ENCODE measurements at places on chromosomes 7 and 10. TPM values are rescaled to one million over a fixed set of nuclear protein-coding genes. Genes with fewer than 3 reads are reported as not detected.
A peak's percentile ranks its signal among the peaks of the same experiment; 100 is the strongest.

GRCh38 chr10:104707602-104708459 lies 66.7 kb downstream of the SORCS3 start:
- no peak overlapping the region for H3K4me3 ChIP-seq
- no peaks in the 10 kb centered on the region for H3K4me1 ChIP-seq
- DNase-seq = no peak

DNA sequence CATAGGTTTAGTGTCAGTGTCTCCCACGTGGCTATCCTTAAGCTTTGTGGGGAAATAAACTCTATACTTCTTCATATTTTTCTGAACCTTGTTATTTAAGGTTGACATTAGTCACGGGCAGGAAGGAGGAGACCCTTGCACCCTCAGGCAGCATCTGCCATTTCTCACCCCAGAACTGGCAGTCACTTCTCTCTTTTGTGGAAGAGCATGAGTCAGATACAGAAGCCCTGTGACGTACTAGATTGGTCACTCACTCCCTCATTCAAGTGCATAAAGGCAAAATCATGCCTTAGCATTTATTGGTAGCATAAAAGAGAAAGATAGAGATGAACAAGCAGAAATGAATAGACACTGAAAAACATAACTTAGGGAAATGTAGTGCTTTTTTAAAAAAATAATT lies 206.0 kb upstream of the MDFIC start:
- DNase-seq = no peak
- no peaks in the 10 kb centered on the region for H3K4me1 ChIP-seq
- no peak overlapping the region for H3K4me3 ChIP-seq

- H3K27me3 ChIP-seq = no peaks in the 10 kb centered on the region
- H3K4me3 ChIP-seq = no peak overlapping the region
- H3K36me3 ChIP-seq = no peaks in the 10 kb centered on the region
- DNase-seq = no peak
- no peaks in the 10 kb centered on the region for H3K4me1 ChIP-seq
Observed at GRCh38 chr10:123259791-123260190, 105.6 kb downstream of the BUB3 start.

- no peaks in the 10 kb centered on the region for H3K4me1 ChIP-seq
- no peaks in the 10 kb centered on the region for H3K27me3 ChIP-seq
- no peak overlapping the region for H3K27ac ChIP-seq
- H3K36me3 ChIP-seq = no peaks in the 10 kb centered on the region
Observed at GRCh38 chr10:34776090-34776690, 38.9 kb downstream of the PARD3 start.

The PIK3CG gene
- total RNA-seq = 3.3 TPM

DNA sequence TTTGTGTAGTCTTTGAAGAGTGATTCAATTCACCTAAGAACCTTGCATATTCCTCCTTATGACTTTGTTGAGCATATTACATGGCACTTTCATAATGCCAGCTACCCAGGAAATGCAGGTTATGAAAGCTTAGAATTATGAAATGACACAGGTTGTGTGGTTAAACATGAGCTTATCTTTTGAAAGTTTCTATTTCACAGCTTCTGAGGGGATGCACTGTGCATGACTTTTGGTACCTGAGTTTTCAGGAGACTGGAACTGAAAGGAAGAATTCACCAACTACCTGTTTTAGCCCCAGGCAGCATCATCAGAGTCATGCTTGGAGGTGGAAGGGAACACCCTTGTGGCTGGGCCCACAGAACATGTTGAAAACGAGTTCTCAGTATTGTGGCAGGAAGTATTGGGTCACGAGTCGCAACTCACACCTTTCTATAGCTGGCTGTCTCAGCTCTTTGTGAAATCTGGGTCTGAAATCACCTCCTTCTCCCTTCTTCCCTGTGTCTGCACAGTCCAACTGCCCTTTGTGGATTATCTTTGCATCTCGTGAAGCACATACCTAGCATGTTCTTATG lies 228.2 kb downstream of the PTEN start:
- H3K27me3 ChIP-seq = no peaks in the 10 kb centered on the region
- H3K4me1 ChIP-seq = no peaks in the 10 kb centered on the region
- no peak overlapping the region for H3K27ac ChIP-seq
- H3K4me3 ChIP-seq = no peak overlapping the region

DNA sequence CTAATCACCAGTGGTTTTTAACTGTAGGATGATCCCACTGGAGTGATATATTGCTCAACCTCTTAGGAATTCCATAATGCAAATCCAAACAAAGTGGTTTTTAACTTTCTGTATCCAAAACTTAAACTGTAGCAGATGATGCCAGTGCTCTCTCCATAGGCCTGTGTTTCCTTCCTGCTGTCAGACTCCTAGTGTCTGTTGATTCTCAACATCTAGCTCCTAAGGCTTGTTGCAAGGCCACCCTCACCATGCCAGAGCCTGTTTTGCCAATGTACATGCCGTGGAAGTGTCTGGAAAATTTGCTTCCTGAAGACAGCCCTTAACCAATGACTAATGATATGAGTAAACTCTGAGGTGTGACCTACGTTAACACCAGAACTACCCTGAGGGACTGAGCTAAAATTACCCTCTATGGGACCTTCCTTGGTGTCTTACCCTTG lies 39.3 kb downstream of the C1GALT1 start:
- DNase-seq = no peak
- H3K36me3 ChIP-seq = no peaks in the 10 kb centered on the region
- H3K27ac ChIP-seq = no peak overlapping the region
- no peaks in the 10 kb centered on the region for H3K27me3 ChIP-seq
- H3K4me1 ChIP-seq = no peaks in the 10 kb centered on the region

DNA sequence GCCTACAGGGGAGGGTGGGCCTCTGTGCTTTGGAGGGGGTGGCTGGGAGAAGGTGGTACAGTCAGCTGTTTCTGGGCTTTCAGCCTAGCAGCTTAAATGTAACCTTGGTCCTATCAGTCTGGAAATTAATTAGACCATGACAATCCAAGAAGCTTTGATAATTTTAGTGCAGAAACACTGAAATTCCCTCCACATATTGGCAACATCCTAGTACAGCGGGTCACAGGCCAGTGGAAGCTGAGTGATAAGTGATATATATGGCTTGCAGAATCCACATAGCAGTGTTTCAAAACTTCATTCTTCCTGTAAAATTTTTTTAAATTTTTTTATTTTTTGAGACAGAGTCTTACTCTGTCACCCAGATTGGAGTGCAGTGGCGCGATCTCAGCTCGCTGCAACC lies 212.6 kb downstream of the TYW1 start:
- H3K36me3 ChIP-seq = no peaks in the 10 kb centered on the region
- no peak overlapping the region for H3K4me3 ChIP-seq
- no peak overlapping the region for H3K27ac ChIP-seq
- H3K27me3 ChIP-seq = no peaks in the 10 kb centered on the region
- no peaks in the 10 kb centered on the region for H3K4me1 ChIP-seq

The UCMA gene
- not detected for total RNA-seq

- H3K4me3 ChIP-seq = no peak overlapping the region
- no peaks in the 10 kb centered on the region for H3K27me3 ChIP-seq
- no peaks in the 10 kb centered on the region for H3K4me1 ChIP-seq
- H3K27ac ChIP-seq = no peak overlapping the region
Observed at GRCh38 chr10:101639141-101639900, 51.2 kb downstream of the DPCD start.

DNA sequence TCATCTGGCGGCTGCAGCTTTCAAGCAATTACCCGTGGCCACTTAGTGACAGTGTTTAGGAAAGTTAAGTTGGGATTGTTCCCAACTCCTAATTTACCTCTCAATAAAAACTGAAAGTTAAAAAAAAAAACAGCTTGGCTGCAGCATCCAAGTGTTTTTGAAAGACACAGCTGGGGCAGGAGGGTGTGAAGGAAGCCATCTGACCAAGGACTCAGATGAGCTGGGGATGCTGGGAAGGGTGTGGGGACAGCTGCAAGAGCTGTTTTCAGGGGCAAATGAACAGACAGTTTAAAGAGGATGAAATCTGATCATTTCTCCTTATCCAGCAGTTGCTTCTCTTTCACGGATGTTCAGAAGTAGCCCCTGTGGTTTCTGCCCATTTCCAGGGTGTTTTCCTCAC lies 129.2 kb upstream of the CDCA7L start:
- H3K27me3 ChIP-seq = no peaks in the 10 kb centered on the region
- H3K4me3 ChIP-seq = no peak overlapping the region
- no peaks in the 10 kb centered on the region for H3K4me1 ChIP-seq
- no peak for DNase-seq
- H3K36me3 ChIP-seq = no peaks in the 10 kb centered on the region
- H3K27ac ChIP-seq = no peak overlapping the region

The KCNH2 gene
- total RNA-seq = under 0.01 TPM

- H3K27ac ChIP-seq = no peak overlapping the region
- H3K36me3 ChIP-seq = no peaks in the 10 kb centered on the region
- no peak overlapping the region for H3K4me3 ChIP-seq
- peaks cover 12% of the 10 kb centered on the region for H3K4me1 ChIP-seq
- no peaks in the 10 kb centered on the region for H3K27me3 ChIP-seq
- no peak for DNase-seq
Observed at GRCh38 chr10:103762916-103763315, 92.5 kb downstream of the SH3PXD2A start.

DNA sequence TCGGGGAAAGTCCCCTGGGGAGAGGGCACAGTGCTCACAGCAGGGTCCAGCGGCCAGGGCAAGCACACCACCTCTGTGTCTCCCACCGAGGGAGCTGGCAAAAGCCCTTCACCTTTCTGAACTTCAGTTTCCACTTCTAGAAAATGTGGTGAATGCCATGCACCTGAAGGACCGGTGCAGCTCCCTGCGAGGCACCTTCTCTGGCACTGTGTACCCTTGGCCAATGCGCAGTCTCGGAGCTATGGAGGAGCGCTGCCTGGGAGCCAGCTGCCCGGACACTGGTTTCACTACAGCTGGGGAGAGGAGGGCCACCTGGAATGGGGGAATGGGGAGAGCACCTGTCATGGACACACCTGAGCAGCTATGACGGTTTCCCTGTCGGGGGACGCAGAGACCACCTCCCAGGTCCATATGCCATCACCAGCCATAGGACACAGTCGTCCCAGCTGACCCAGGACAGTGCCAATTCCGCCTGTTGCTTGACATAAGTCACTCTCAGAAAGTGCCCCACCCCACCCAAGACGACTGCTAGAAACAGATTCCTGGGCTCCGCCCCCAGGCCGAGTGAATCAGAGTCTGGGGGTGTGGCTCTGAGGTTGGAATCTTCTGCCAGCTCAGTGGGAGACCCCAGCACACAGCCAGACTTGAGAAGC lies 16.8 kb downstream of the RASGEF1A start:
- H3K4me3 ChIP-seq = no peak overlapping the region
- H3K27ac ChIP-seq = no peak overlapping the region
- no peaks in the 10 kb centered on the region for H3K27me3 ChIP-seq
- no peaks in the 10 kb centered on the region for H3K4me1 ChIP-seq
- DNase-seq = peak; percentile 16

DNA sequence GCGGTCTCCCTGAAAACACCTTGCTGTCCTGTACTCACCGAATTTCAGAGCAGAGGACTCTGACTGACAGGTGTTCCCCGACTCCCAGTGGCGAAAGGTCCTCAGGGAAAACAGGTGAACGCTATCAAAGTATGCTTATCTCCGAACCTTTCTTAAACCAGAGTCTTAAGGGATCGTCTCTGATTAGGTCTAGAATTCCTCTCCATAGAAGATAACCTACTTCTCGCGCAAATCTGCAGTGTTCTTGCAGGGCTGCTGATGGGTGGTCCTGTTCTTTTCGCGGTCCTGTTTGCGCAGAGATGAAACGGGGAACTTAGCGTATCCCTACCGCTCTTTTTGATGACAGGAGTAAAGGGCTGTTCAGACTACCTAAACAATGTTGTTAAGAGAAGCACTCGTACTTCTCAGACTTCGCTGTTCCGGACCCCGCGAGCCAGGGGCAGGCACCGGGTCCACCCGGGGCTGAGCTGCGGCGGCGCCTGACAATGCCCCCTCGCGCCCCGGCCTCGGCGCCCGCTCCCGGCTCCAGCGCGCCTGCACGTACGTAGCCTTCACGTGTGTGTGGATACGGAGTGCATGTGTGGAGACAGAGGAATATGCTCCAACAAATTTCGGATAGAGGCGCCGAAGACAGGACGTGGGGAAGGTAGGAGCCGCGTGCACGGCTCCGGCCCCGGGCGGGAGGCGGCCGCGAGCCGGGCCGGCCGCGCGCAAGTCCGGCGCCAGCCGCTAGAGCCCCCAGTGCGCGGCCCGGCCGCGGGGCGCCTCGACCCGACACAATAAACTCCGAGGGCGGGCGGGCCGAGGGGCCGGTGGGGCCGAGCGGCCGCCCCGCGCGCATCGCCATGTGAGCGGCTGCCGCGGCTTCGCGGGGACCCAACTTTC lies 766 bp upstream of the ZMYND11 start:
- H3K27me3 ChIP-seq = no peaks in the 10 kb centered on the region
- peak overlapping the region; percentile 97 for H3K27ac ChIP-seq
- peak overlapping the region; percentile 81 for H3K4me3 ChIP-seq
- no peaks in the 10 kb centered on the region for H3K36me3 ChIP-seq
- H3K4me1 ChIP-seq = peaks cover 13% of the 10 kb centered on the region

DNA sequence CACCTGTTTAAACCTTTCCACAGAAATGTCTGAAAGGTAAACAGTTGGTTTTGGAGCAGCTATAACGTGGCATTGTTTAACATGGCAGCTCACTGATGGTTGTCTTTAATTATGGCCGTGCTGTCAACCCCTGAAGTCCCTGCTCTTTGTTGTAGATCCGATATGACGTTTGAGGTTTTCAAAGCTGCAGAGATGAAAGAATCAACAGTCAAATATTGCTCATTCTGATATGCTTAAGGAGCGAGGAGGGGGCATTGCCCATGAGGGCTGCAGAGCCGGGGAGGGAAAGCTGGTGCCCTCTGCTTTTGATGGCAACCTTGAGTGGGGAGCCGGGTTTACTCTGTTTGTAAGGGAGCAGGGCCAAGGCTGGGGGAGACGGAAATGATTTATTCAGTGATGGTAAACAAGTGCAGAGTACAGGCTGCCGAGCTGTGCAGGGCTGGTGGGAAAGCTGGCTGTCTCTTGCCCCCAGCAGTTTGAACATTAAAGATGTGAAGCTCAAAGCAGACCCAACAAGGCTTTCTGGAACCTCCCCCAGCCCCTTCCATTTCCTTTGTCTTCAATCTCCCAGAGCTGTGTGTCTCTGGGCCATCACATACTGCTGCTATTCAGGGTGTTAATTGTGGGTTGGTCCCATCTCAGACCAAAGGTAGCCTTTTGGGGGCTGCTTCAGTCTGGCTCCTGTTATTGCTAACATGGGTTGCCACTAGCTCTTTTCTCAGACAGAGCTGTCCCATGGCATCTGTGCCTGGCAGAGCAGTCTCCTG lies 345.5 kb downstream of the LRMDA start:
- no peak for DNase-seq
- H3K4me1 ChIP-seq = no peaks in the 10 kb centered on the region
- no peaks in the 10 kb centered on the region for H3K36me3 ChIP-seq
- H3K27me3 ChIP-seq = no peaks in the 10 kb centered on the region
- H3K4me3 ChIP-seq = no peak overlapping the region
- no peak overlapping the region for H3K27ac ChIP-seq

- no peak overlapping the region for H3K4me3 ChIP-seq
- H3K4me1 ChIP-seq = peaks cover 11% of the 10 kb centered on the region
- H3K36me3 ChIP-seq = no peaks in the 10 kb centered on the region
Observed at GRCh38 chr10:71837098-71837827, 13.8 kb downstream of the PSAP start.

GRCh38 chr10:58757352-58758065 lies 244.8 kb downstream of the BICC1 start:
- H3K4me1 ChIP-seq = no peaks in the 10 kb centered on the region
- no peak overlapping the region for H3K4me3 ChIP-seq
- no peaks in the 10 kb centered on the region for H3K27me3 ChIP-seq
- peak overlapping the region; percentile 87 for H3K27ac ChIP-seq

GRCh38 chr7:1460821-1461645 lies 1.8 kb upstream of the MICALL2 start:
- no peaks in the 10 kb centered on the region for H3K27me3 ChIP-seq
- peak overlapping the region; percentile 81 for H3K4me3 ChIP-seq
- H3K36me3 ChIP-seq = no peaks in the 10 kb centered on the region
- DNase-seq = peak; percentile 57
- H3K4me1 ChIP-seq = peaks cover 5% of the 10 kb centered on the region
- peak overlapping the region; percentile 82 for H3K27ac ChIP-seq

- no peaks in the 10 kb centered on the region for H3K4me1 ChIP-seq
- no peak overlapping the region for H3K27ac ChIP-seq
- no peak overlapping the region for H3K4me3 ChIP-seq
- no peaks in the 10 kb centered on the region for H3K27me3 ChIP-seq
Observed at GRCh38 chr7:121343302-121343701, 14.5 kb downstream of the WNT16 start.

All from breast epithelium (tissue), 4 donors.